Foreskin keratinocyte (primary cell): ENCODE measurements at places on chromosomes 5 and 9. TPM values are rescaled to one million over a fixed set of nuclear protein-coding genes. Genes with fewer than 3 reads are reported as not detected.

Gene TUSC1
- total RNA-seq = 10.6 and 12.0 TPM in 2 replicates

Gene S1PR3
- 6.5 and 7.1 TPM in 2 replicates for total RNA-seq

Gene SH2D3C
- total RNA-seq = 0.17 and 0.28 TPM in 2 replicates

Gene HTR1A
- total RNA-seq = not detected in 2 replicates

DNA sequence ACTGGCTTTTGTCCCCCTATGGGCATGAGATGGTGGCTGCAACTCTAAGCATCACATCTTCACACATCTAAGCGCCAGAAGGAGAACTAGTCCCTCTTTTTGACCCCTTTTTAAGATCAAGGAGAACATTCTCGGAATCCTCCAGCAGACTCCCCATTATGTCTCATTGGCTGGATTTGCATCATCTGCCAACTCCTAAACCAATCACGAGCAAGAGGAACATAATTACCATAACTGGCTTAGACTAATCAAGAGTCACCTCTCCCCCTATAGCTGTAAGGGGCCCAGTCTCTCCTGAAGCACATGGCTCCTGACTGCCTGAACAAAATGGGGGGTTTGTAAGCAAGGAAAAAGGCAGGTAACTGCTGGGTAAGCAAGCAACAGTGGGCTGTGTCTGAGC, 68.5 kb upstream of the IQGAP2 start:
- DNase-seq = no peak

DNA sequence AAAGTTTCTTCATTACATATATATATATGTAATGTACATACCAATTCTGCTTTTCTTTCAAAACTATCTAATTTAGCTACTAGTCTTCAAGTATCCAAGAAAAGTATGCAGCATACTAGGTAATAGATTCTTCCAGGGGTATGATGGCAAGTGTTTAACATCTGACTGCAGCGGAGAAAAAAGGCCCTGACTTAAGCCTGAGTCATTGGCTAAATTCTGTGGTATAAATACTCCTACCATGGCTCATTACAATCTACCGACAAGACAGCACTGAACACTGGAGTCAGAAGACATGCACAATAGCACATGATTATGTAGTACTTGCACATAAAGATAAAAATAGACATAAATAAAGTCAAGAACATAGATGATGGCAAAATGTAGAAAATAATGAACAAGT, 439.9 kb downstream of the BRINP1 start:
- DNase-seq = peak; percentile 18

- DNase-seq = no peak
Observed at GRCh38 chr5:8538821-8539220, 669.9 kb downstream of the MTRR start.

- no peak for DNase-seq
Observed at GRCh38 chr5:124919747-124920525, 173.5 kb upstream of the ZNF608 start.
